ENCODE measurements at places on chromosomes 6 and 20. TPM values are rescaled to one million over a fixed set of nuclear protein-coding genes. Genes with fewer than 3 reads are reported as not detected.

Gene PPP1R3G
- total RNA-seq = 0.10 TPM

- no peak for DNase-seq
These were observed 269.5 kb upstream of the HSF2 start for GRCh38 chr6:122130026-122130348.

DNA sequence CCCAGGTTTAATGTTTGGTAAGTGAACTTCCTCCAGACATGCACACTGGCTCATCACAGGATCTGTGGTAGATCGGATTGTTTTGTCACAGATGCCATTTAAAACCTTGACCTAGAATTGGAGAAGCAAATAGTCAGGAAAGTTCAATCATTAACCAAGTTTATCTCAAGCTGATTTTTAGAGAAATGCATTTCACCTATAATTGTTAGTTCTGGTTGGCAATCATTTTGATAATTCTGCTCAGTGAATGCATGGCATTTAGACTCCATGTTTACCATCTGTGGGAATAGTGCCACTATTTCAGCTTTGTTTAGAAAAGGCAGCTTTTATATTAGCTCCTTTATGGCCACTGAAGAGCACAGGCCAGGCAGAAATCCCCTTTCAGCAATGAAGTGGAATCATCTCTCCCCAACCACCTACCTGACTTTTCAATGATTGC is 73.9 kb upstream of the IPCEF1 start:
- DNase-seq = no peak

Gene OR12D3
- total RNA-seq = not detected

DNA sequence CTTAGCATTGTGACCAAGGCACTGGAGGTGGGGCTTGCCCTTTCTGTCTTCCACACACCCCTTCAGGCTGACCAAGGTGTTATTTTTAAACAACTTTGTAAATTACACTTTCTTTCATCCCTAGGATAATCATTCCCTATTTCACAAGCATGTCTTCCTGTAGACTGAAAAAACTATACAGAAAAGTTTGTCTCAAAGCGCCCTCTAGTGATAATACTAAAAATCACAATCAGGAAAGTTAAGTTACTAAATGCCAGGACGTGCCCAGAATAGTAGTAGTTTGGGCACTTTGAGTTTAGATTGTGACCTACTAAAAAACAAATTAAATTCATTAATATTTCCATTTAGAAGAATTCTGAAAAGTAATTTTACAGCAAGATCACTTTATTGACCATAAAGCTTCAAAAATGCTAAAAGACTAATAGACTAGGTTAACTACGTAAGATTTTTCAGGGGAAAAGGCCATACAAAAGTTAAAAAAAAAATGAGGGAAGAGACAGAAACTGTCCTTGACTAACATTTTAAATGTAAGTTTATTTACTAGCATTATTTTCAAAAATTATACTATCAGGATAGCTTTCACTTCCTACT is 123.3 kb upstream of the DUSP22 start:
- peak; percentile 58 for DNase-seq

Gene TASP1
- total RNA-seq = 19.0 TPM

GRCh38 chr6:82066991-82067411 is 180.5 kb downstream of the IBTK start:
- no peak for DNase-seq

DNA sequence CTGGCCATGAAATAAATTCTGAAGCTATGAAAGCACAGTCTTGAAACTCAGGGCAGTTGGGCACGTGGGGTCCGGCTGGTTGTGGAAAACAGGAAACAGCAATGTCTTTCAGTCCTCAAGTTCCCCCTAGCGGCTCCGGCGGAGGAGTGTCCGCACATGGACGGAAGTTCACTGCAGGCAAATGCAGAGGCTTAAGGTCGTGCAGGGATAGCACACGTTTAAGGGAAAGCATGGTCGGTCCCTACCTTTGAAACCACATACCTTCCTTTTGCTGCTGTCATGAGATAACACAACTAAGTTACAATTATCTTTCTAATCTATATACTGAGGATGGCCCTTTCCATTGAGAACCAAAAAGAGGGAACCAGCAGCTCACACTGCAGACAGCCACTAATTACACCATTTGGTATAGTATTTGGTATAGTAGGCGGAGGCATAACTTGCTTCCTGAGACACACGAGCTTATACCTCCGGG is 52.6 kb upstream of the NFATC2 start:
- peak; percentile 55 for DNase-seq

Gene HUS1B
- total RNA-seq = 4.8 TPM

Gene HNF4A
- not detected for total RNA-seq

GRCh38 chr6:152893187-152893586 is 89.7 kb downstream of the FBXO5 start:
- DNase-seq = no peak

GRCh38 chr6:4641461-4641860 is 134.7 kb upstream of the CDYL start:
- DNase-seq = no peak

Gene TAP1
- total RNA-seq = 220 TPM

- DNase-seq = no peak
These were observed 12.8 kb downstream of the PTPRK start for GRCh38 chr6:128507337-128508310.

DNA sequence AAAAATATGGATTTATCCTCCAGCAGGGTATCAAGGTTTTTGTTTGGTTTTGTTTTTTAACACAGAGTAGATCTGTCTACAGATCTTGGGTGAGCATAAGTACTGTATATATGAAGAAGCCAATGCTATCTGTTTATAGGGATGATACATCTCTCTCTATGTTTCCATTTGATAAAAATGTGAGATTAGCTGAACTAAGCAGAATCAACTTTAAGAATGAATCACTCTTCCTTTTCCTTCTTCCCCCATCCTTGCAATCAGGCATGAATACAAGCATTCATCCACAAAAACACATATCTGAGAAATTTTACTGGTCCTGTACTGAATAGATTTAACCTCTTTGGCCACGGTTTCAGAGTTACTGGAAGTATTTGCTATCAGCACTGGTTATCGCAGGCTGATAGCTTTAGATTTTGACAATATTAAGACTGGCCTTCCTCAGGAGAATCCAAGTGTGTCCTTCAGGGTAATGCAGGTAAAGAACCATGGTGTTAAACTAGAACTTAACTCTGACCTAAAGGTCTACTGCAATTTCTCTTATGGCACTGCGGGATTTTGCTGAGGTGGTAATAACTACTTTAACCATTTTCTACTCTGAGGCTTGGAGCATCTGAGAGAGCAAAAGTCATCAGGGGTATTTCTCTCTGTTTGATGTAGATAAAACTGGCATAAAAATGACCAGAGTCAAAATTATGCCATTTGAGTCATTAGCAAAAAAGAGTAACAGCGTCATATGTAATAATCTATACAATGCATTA is 1.5 kb downstream of the SNAP25 start:
- DNase-seq = no peak

GRCh38 chr20:62707276-62707920 is 1.2 kb upstream of the NTSR1 start:
- DNase-seq = no peak

DNA sequence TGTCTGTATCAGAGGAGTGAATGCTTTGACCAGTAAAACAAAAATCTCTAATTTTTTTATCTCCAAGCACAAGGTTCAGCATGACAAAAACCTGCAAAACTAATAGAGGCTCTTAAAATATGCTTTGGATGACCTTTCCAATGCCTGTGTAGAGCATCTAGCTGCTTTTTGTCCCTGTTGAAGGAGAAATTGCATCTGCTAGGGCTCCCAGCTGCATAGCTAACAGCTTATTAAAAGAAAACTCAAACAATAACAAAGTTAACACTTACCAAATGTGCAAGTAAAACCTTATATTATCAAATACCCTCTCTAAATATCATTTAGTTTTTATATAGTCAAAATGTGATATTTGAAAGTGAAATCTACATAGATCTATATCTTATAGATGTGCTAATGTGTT is 378.6 kb downstream of the CD109 start:
- DNase-seq = no peak

GRCh38 chr6:117136702-117137101 is 128.7 kb upstream of the VGLL2 start:
- DNase-seq = no peak

- DNase-seq = no peak
These were observed 47.1 kb downstream of the HNF4A start for GRCh38 chr20:44402391-44403193.

- no peak for DNase-seq
These were observed 726 bp upstream of the EMILIN3 start for GRCh38 chr20:41367393-41367695.

Gene ASXL1
- total RNA-seq = 314 TPM

Gene SLC22A23
- total RNA-seq = 6.3 TPM

- DNase-seq = no peak
These were observed 119.9 kb downstream of the SOX4 start for GRCh38 chr6:21713481-21713880.

DNA sequence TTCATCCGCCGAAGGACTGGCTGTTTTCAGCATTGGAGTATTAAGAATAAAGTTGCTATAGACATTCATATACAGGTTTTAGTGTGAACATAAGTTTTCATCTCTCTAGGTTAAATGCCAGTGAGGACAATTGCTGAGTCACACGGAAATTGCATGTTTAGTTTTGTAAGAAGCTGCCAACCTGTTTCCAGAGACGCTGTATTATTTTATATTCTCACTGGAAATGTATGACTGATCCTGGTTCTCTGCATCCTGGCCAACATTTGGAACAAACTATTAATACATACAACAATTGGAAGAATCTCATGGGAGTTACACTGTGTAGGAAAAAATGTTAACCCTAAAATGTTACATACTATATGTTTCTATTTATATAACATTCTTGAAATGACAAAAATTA is 16.7 kb upstream of the TGM6 start:
- DNase-seq = no peak

DNA sequence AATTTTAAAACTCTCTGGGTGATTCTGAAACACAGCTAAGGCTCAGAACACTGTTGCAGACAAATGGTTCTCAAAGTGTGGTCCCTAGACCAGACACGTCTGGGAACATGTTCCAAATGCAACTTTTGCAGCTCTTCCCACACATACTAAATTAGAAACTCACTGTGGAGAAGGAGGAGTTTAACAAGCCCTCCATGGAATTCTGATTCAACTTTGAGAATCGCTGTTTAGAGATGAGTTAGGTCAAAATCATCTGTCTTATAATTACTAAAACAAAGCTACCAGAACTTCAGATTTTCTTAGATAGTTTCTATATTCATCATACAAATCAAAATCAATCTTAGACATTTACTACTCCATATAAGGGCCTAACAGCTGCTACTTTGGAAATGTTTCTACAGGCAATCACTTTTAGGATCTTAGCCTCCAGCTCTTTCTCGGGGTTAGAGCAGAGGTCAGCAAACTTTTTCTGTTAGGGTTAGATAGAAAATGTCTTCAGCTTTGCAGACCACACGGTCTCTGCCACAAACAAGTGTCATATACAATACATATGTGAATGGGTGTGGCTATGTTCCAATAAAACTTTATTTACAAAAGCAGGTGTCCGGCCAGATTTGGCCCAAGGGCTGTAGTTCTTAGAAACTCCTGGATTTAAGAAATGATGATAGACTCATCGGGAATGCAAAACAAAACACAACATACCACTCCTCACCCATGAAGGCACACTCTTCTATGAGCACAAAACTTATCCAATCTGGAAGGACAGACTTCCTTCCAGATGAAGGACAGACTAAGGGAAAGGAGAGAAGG is 50.0 kb upstream of the ARHGAP18 start:
- DNase-seq = no peak

Gene FAM229B
- 0.49 TPM for total RNA-seq

GRCh38 chr6:32436995-32437836 is 2.5 kb upstream of the HLA-DRA start:
- DNase-seq = peak; percentile 34

Gene DSP
- total RNA-seq = not detected

Gene MRAP2
- total RNA-seq = not detected

Gene SNX9
- total RNA-seq = 31.6 TPM

- no peak for DNase-seq
These were observed 38.2 kb downstream of the MDFI start for GRCh38 chr6:41676431-41676830.

DNA sequence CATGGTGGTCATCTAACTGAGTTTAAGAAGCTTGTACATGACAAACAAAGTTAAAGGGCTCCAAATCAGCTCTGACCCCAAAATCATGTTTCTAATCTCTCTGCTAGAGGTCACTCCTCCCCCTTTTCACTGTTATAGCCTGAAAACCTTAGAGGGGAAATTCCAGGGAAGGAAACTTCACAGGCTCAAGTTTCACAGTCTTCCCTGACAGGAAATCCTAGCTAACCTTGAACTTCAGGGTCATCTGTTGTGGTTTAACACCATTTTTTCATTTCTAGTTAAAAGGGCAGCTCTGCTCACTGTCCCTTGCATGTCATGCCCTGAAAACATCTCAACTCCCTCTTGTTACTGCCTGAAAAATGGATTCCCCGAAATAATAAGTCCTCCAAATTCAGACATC is 104.4 kb upstream of the BMP2 start:
- no peak for DNase-seq

Gene RTN4IP1
- 5.9 TPM for total RNA-seq

DNA sequence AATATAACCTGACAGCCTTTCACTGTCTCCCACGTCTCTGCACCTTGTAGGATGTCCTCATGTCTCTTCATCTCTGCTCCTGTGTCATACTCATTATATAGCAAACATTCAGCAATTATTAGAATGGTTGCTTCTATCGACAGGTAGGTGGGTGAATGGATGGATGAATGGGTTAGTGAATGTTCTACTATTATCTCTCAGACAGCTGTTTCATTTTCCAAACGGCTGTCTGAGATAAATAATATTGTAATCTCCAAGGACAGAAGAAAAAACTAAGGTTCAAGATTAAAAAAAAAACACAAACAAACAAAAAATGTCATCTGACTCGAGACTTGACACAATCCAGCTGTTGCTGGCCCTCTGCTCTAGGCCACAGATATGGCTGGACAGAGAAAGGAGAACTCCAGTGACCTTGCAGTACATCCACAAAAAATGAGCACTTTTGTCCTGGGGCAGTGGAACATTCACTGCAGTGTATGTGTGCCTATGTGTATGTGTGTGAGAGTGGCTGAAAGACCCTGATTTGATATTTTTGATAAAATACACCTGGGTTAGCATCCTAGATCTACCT is 2.1 kb downstream of the HNF4A start:
- no peak for DNase-seq

- DNase-seq = no peak
These were observed 614.5 kb downstream of the PKHD1 start for GRCh38 chr6:51472745-51473487.

DNA sequence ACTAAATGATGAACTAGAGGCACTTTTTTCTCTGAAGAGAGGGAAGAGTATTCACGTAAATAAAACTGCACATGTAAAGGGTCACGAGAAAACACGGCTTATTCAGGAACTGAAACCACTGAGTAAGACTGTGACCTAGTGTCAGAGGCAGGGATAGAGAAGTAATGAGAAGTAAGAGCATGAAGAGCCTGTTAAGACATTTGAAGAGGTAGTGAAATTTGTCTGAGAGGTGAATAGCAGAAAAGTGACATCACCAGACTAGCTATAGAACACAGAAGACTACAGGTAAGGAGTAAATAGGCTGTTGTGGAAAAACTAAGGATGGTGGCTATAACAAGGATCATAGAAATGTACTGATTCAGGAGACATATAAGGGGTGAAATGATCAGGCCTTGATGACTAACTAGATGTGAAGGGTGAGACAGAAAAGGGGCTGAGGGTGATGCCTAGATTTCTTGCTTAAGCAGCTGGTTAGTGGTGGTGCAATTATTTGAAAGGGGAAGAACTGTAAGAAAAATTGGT is 76.8 kb downstream of the REV3L start:
- no peak for DNase-seq

Gene ARHGAP18
- total RNA-seq = 5.2 TPM

Gene NOX3
- not detected for total RNA-seq

Gene CST4
- total RNA-seq = not detected
